ENCODE measurements at places on chromosomes 2 and 18.

- DNase-seq: no peak
Measured at GRCh38 chr2:54809819-54810218, 86.4 kb downstream of the EML6 start.

DNA sequence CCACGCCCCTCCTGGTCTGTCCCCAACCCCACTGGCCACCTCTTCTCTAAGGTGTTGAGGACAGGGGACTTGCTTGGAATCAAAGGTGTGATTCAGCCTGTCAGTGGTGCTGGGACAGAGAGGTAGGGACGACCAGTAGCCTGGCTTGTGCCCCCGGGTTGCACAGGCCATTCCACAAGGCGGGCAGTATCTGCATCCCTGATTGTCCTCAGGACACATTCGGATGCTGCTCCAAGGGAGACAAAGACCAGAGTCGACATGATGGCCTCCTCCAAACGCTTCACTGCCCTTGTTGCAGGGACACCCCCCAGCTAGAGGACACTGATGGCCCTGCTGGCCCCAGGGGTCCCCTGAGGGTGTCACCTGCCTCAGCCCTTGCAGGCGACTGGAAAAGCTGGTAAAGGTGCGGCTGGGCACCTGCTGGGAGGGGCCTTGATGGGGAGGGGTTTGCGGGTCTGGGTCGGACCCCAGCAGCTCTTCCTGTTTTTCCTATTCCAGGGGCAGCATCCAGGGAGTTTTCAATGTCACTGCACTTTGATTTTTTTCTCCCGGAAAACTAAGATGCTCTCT lies 98.0 kb downstream of the PTGR3 start:
- DNase-seq: no peak

GRCh38 chr18:60935041-60935910 lies 398.0 kb upstream of the CDH20 start:
- DNase-seq: no peak

- DNase-seq: no peak
Measured at GRCh38 chr2:158089322-158089721, 12.4 kb upstream of the UPP2 start.

GRCh38 chr2:192148620-192149321 lies 46.0 kb downstream of the TMEFF2 start:
- no peak for DNase-seq
